ENCODE measurements at places on chromosomes 16 and 17. TPM values are rescaled to one million over a fixed set of nuclear protein-coding genes. Genes with fewer than 3 reads are reported as not detected.
A peak's percentile ranks its signal among the peaks of the same experiment; 100 is the strongest.

DNA sequence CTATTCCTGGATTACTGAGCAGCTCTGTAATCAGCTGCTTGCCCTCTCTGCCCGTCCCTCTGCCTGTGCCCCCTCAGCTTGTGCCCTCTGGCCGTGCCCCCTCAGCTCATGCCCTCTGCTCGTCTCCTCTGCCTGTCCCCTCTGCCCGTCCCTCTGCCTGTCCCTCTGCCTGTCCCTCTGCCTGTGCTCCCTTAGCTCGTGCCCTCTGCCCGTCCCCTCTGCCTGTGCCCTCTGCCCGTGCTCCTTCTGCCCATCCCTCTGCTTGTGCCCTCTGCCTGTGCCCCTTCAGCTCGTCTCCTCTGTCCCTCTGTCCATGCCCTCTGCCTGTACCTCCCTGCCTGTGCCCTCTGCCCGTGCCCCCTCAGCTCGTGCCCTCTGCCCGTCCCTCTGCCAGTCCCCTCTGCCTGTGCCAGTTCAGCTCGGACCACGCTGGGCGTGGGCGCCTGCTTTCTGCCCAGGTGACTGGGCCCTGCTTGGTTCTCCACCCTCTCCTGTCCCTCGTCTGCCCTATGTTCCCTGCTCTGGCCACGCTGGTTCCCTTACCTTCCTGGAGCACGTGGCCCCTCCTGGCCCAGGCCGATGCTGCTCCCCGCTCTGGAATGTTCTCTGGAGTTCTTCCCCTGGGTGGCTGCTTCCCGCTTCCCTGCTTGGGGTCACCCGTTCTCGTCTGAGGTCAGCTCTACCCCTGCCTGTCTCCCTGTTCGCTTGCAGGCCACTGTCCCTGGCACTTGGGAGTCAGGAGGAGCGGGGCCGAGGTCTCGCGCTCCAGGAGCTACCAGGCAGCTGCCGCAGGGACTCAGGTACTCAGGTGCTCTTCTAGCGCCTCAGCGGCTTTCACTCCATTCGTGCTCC lies 63.9 kb downstream of the BANP start:
- no peak for DNase-seq

DNA sequence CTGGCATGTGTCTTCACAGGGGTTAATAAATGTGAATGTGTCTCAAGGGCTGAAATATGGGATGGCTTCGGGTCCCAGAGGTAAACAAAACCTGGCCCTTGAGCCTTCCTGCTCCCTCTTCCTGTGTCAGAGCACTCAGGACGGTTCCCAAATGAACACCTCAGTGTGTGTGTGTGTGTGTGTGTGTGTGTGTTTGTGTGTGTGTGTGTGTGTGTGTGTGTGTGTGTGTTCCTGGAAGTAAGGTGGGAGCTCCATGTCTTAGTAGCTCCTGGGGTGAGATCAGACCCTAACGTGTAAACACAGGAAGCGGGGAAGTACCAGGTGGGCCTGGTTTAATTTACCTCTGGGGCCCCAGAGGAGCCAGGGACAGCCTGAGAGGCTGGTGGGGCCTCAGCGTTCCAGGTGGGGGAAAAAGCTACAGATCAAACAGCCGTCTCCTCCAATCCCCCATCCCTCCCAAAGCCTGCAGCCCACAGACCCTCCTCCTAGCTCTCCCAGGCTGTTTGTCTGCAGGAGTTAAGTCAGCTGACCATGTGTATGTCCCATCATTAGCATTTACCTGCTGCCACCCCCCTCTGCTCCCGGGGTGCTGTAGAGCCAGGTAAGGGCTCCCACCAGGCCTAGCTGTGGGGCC lies 6.1 kb downstream of the KIF19 start:
- no peak for DNase-seq

GRCh38 chr17:12472252-12473173 lies 193.2 kb upstream of the MYOCD start:
- DNase-seq, result peak; percentile 11

- no peak for DNase-seq
Observed at GRCh38 chr16:3761375-3762106, 44.2 kb upstream of the TRAP1 start.

- no peak for DNase-seq
Observed at GRCh38 chr17:80137131-80137530, 9.8 kb downstream of the EIF4A3 start.

DNA sequence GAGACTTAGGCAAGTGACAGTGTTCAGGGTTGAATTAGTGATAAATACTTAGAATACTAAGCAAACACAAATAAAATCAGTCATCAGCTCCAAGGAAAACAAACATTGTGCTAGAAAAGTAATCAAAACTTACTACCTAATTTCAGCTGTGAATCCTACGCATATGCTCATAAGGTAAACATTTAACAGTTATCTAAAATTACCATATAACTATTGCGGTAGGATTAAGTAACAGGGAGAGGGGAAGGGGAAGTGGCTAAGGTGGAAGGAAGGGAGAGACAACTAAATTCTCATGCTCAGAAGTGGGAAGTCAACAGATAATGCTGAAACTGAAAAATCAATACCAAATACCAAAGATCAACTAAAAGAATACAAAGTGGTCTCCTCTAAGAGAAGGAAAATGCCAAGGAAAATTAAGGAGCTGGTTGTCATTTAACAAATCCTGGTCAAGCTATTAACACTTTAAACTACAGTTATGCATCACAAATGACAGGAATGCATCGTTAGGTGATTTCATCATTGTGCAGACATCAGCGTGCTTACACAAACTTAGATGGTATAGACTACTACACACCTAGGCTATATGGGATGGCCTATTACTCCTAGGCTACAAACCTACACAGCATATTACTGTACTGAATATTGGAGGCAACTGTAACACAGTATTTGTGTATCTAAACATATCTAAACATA lies 20.0 kb downstream of the USP32 start:
- DNase-seq, result no peak

GRCh38 chr17:80862481-80862961 lies 129.1 kb upstream of the CHMP6 start:
- DNase-seq, result no peak

GRCh38 chr17:55348749-55349354 lies 72.8 kb downstream of the MMD start:
- DNase-seq, result peak; percentile 48

DNA sequence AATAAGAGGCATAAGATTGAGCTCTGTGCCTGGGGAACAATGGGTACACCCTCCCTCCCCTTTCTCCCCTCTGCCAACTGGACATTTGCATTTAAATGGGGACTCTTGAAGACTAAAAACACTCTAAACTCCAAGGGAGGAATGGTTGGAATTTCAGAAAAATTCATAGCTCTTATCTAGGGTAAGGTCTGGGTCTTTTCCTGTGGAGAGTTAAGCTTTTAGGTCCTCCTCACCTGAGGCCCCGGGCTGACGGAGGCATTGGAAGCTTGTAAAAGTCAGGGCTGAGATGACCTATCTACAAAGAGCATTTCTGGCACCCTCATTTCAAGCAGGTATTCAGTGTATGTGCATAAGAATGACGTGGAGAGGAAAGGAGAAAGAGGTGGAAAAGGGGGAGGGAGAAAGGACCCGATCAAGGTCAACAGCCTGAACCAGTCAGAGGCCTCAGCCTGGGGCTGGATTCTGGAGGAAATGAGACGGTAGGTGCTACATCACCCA lies 78.0 kb downstream of the RAP1GAP2 start:
- DNase-seq, result no peak

- no peak for DNase-seq
Observed at GRCh38 chr16:11301645-11302501, 20.7 kb upstream of the PRM1 start.

DNA sequence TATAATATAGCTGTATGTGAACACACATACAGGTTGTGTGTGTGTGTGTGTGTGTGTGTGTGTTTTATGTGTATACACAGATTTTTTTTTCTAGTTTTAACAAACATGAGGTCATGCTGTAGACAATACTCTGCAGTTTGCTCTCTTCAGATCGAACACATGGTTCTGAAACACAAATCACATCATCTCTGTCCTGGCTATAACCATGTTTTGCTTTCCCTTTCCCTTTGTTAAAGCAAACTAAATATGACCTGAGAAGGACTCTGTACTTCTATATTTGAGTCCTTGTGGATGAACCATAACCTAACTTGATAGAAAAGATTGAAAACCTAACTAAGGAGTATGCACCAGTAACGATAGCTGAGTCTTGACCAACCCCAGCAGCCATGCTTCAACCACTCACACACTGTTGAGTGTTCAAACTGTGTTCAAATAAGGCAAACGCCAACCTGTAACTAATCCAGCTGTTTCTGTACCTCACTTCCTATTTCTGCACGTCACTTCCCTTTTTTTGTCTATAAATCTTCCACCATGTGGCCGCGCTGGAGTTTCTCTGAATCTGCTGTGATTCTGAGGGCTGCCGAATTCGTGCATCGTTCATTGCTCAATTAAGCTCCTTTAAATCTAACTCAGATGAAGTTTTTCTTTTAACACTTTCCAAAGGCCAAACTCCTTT lies 303.8 kb downstream of the HS3ST3B1 start:
- no peak for DNase-seq

DNA sequence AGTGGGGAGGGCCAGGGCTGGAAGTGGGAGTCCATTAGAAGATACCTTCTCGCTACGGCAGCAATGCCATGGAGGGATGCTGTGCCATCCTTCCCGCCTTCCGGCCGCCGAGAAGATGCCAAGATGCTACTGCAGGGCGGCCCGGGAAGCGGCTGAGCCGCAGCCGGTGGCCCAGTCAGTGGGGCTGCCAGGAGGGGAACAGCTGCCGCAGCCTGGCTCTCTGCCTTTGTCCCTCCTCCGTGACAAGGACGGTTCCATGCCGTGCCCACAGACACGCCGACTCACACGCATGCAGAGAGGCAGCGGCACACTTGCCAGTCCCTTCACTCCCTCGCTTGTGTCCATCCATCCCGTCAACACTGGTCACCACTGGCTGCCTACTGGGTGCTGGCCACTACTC lies 20.2 kb upstream of the NCBP3 start:
- DNase-seq, result no peak

DNA sequence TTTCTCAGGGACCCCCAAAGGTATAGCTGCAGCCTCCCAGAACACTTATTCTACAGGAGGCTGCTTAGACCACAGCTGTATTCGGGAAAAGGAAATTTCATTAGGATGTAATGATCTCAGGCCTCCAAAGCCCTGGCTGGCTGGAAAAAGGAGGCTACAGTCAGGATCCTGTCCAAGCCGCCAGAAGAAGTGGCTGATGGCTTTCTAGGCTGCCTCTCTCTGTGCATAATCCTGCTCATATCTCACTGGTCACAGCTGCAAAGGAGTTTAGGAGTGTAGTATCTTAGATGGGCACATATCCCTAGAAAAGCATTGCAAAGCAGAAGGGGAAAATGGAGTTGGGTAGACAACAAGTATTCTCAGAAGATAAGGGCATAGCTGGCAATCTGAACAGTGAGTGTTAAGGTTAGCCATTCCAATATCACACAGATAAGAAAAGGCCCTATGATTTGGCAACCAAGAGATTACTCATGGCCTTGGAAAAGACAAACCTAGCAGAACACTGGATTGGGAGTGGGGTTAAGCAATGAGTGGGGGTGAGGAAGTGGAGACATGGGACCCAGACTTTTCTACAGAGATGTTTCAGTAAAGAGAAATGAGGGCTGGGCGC lies 26.0 kb upstream of the PRKCA start:
- no peak for DNase-seq

DNA sequence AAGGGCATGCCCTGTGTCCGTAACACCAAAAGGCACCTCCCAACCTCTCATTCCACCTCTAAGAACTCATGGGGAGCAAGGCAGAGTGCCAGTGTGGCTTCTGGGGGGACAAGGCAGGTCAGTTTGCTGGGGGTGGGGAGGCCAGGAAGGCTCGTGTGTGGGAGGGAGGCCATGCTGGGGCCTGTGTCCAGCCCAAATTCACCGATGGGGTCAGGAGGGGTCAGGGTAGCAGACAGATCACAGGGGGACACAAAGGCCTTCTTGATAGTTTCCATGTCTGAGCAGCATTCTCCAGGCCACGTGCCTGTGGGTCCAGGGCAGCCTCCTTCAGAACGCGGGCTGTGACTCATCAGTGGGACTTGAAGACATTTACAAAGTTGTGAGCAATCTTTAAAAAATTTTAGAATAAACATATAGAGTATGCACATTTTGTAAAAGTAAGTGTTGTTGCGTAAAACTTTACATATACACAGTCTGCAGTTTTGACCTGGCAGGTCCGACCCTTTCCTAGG lies 20.9 kb downstream of the SPACA3 start:
- peak; percentile 81 for DNase-seq

DNA sequence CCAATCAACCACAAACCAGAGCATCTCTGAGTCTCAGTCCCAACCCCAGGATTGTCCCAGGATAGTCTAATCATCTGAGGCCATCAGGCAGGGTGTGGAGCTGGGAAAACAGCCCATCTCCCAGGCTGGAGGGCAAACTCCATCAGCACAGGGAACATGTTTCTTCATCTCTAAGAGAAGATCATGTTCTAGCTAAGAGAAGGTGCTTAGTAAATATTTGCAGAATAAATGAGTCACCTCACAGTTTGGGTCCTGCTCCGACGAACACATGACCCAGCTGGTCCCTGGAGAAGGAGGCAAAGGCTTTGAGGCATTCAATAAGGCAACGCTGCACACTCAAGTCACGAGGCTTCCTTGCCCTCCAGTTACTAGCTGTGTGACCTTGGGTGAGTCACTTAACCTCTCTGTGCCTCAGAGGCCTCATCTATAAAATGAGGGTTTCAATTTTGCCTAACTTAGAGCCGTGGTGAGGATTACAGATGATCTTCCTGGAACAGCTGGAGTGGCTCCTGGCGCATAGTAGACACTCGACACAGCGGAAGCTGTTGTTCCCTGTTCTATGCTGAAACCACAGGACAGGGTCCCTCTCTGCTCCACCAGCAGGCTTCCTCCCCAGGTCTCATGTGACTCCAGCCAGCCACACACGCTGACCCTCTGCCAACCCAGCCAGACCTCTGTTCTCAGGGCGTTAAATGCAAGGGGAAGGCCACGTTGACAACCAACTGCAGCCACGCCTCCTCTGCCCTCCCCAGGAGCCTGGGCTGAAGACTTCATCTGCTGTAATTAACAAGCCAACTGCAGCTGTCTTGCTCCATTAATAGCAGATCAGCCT lies 10.3 kb upstream of the RPL38 start:
- DNase-seq, result peak; percentile 64

GRCh38 chr17:64420143-64420670 lies 28.7 kb upstream of the MILR1 start:
- DNase-seq, result peak; percentile 86

DNA sequence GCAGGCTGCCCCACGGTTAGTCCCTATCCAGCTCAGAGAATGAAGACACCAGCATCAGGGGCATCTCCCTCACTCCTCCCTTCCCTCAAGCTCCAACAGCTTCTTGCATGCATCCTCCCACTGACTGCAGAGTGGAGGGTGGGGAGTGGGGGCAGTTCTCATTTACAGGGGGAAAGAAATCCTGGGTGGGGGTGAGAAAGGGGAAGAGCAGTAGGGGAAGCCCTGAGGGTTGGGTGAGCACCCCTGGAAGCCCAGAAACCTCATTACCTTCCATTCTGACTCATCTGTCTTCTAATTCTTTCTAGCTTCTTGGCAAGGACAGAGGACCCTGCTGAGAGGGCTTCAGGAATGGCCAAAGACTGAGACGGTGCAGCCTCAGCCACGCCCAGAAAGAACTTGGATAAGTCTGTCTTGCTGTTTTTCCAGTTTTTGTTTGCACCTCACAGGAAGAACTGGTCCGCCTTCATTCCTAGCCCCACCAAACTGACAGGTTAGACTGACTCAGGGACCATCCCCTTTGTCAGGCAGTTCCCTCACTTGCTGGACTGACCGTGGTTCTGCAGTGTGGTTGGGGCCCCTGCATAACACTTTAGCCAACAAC lies 52.5 kb upstream of the WSB1 start:
- no peak for DNase-seq

- DNase-seq, result no peak
Observed at GRCh38 chr17:17141860-17142552, 64.1 kb downstream of the PLD6 start.

Gene CA5A
- not detected for total RNA-seq

Gene HOXB4
- total RNA-seq, result 0.45 TPM

Gene SNX20
- not detected for total RNA-seq

Gene TPPP3
- total RNA-seq, result not detected

Gene TEX14
- total RNA-seq, result not detected

All from H4 (cell line).